ENCODE measurements at places on chromosomes 3 and 15.

GRCh38 chr3:10381336-10381735 lies 60.4 kb upstream of the SEC13 start:
- DNase-seq = no peak

- DNase-seq = no peak
Observed at GRCh38 chr3:29318251-29318650, 37.4 kb downstream of the RBMS3 start.

- DNase-seq = no peak
Observed at GRCh38 chr3:80769683-80770082, 991.8 kb downstream of the GBE1 start.

- no peak for DNase-seq
Observed at GRCh38 chr3:138872632-138873031, 37.9 kb upstream of the PIK3CB start.

Data from NCI-H1436 (cell line).